Activated CD4-positive, alpha-beta T cell treated with anti-CD3 and anti-CD28 coated beads, Interleukin-2, amount 50 U/mL, for 24 hours (primary cell): ENCODE measurements at places on chromosomes 3 and 15.

DNA sequence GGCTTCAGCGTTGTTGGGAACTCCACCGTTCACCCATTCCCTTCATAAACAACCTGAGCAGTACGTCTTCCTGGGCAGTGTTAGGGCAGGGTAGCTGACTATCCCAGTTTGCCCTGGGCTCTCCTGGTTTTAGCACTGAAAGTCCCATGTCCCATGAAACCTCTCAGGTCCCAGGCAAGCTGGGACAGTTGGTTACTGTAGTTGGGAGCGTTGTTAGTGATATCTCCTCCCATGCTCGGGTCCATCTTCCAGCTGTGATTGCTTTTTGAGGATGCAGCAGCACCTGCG is 60.9 kb upstream of the HERC1 start:
- no peak for DNase-seq

DNA sequence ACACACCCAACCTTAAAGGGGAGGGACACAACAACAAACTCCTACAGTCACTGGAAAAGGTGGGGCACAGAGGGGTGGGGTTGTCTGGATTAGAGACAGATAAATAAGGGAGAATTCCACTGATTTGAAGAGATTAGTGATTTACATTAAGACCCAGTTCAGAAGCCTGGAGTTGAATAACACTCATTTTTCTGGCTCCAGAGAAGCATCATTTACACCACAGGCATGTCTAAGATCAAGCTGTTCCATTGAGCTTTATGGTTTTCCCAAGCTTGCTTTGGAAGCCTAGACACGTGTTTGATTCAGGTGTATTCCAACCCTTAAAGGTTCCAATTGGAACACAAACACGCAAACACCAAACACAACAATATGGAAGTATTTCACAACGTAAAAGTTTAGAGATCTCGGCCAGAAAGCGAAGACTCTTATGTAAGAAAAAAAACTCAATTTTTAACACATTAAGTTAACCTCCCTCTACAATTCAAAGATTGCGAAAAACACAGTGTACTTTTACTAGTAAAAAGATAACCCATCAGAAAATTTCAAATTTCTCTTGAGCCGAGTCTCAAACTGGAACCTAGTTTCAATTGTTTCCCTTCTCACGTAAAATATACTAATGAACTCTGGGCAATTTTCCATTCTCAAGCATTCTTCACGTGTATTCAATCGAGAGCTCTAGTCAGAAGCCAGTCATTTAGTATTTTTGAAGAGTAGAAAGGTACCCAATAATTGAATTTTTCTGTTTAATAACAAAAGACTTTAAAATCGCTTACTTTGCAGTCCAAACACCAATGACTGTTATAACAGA is 2.1 kb downstream of the TRA2B start:
- no peak for DNase-seq

DNA sequence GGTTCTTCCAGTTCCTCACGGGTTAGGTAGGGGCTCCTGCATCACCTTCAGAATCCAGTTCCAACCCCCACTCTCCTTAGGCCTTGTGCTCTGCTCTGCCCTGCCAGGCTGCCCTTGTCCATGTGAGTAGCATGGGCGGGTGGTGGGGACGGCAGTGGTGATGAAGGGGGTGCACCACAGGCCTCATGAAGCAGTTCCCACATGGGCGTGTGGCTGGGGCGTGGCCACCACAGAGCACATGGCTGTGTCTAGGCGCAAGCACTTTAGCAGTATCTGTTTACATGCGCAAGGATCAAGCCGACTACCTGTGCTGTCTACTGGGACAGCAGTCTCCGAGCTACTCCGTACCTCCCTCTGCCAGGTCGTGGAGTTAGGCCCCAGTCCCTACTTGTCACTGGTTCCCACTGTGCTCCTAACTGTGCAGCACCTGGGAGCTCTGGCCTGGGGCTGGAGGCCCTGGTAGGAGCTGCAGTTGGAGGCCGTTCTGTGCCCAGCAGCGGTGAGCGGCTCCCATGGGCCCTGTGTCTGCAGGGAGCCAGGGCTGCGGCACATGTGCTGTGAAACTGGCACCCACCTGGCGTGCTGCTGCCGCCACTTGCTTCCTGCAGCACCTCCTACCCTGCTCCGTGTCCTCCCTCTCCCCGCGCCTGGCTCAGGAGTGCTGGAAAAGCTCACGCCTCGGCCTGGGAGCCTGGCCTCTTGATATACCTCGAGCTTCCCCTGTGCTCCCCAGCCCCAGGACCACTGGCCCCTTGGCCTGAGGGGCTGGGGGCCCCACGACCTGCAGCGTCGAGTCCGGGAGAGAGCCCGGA is 53.5 kb downstream of the PLXNA1 start:
- no peak for DNase-seq

DNA sequence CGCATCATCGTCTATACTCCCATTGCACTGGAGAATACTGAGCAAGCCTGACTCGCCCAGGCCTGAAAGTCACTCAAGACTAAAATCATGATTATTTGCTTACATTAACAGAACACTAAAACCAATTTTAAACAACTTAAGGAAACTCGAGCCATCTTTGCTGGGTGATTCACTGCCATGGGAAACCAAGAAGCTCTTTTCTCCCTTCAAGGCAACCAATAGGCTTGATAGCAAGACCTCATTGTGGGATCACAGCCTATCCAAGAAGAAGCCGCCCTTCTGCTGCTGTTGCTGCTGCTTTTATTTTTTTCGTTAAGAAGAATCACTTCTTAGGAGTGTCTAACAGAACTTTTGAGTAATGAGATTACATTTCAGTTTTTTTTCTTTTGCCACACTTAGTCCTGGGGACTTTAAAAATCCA is 479.4 kb downstream of the FOXP1 start:
- DNase-seq = no peak

DNA sequence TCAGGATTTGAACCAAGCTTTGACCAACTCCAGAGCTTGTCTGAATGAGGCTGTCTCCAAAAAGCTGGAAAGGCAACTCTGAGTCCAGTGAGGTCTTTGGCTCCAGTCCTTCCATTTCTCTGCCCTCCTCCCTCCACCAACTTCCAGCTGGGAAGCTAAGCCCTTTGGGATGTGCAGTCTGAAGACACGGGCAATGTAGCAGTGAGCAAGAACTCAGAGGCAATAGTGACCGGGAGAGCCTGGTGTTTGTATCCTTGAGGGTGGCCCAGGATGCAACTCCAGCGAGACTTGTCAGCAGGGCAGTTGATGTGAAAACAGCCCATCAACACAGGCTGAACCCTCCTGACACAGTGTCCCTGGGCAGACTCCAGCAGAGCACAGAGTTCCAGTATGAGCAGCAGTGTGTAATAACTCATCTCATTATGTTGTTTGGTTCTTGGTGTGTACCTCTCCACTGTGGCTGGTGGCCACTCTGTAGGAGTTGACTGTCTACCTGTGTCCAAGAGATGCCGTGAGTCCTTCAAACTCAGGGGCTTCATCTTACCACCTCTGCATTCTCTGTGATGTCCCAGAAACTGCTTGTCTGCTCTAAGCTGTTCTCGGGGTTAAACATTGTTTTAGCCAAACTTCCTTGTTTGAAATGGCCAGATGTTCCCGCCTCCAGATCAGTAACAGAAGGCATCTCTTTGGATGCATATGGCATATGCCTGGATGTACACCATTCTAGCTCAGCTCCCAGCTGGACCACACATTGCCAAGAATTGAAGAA is 6.6 kb downstream of the CDCP1 start:
- no peak for DNase-seq

GRCh38 chr3:3589715-3590130 is 209.5 kb upstream of the LRRN1 start:
- DNase-seq = no peak

GRCh38 chr3:4841776-4842440 is 137.3 kb upstream of the BHLHE40 start:
- DNase-seq = no peak

DNA sequence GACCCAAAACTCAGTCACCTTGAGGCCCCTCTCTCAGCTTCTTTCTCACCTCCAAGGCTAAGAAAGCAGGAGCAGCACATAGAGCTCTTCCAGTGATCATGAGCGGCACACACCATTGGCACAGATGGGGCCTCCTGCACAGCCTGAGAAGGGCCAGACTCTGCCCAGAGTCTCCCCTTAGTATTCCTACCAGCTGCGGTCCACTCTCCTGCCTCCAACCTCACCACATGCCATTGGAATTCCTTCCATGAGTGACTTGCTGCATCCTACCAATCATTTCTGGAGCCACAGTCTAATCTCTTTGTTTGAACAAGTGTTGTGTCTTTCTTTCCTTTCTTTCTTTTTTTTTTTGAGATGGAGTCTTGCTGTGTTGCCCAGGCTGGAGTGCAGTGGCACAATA is 39.3 kb downstream of the CDCP1 start:
- DNase-seq = no peak

DNA sequence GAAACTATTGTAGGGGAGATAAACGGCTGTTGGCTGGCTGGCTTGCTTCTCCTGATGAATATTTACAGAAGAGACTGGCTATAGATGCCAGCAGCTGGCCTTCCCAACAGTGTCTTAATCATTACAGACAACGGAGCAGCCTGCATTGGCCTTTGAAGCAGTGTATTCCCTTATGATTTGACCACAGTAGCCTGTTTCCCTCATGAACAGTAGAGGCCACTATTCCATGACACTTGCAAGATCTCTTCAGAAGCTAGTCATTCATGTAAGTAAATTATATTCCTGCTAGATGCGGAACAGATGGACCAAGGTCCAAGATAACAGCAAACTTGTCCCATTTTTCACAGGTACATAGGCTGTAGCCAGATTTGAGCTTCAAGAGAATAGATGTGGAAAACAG is 47.3 kb downstream of the TMCO5A start:
- DNase-seq = no peak

- no peak for DNase-seq
Observed at GRCh38 chr3:2211568-2211967, 112.9 kb downstream of the CNTN4 start.

GRCh38 chr15:91559066-91559465 is 294.4 kb upstream of the SLCO3A1 start:
- no peak for DNase-seq

DNA sequence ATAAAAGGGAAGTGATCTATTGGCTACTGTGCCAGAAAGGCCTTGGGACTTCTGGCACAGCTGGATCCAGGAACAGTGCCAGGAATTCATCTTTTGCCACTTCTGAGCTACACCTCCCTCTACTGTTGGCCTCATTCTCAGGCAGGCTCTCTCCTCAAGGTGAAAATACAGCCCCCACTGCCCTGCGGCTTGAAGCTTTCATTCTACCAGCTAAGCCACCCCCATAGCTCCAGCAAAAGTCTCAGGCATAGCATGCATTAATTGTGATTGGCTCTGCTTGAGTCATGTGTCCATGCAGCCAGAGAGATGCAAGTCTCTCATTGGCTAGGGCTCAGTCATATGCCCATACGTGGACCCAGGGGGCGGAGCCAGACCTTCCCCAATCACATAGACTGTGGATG is 142.4 kb downstream of the TPRA1 start:
- no peak for DNase-seq

DNA sequence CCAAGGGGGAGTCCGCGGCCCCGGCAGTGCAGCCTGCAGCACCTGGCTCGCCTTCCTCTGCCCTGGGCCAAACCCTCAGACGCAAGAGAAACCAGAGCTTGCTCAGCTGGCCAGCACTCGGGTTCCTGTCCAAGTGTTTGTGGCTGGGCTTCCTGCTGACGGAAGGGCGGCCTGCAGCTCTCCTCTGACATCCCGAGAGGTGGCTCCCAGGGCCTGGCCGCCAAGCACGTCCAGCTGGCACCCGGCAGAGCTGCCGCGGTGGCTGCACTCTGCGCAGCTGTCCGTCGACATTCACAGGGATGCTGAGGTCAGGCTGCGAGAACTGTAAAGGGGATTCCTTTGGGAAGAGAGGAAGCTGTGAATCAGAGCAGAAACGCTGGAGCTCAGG is 85.6 kb downstream of the CPN2 start:
- DNase-seq = no peak

- no peak for DNase-seq
Observed at GRCh38 chr3:46517016-46517783, 19.4 kb downstream of the RTP3 start.

DNA sequence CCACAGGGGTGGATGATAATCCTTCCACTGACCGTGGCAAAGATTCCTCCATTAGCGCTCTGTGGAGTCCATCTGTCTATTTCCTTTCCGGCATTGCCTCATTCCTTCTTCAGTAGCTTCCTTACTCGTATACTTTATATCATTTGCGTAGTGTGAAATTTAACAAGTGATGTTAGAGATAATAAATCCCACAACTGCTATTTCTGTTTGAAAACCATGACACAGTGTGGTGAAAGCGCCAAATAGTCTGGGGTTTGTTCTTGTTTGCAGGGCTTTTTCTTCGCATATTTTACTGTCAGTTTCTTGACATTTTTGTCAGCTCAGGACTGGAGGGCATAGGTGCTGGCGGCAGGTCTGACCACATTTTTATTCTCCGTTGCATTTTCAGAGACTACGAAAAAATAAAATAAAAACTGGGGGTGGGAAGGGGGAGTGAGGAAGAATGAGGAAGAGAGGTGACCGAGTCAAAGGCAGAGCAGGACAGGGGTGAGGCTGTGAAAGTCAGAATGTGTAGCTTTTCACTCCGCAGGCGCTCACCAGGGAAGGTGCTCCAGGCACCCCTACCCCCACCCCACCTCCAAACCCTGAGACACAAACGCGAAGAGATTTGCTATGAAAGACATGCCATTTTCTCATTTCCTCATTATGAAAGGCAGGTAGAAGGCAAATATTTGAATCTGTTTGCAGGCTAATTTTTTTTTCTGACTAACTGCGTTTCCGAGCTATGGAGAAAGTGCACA is 965.0 kb downstream of the MCTP2 start:
- DNase-seq = no peak

GRCh38 chr3:197348014-197348413 is 49.6 kb upstream of the DLG1 start:
- no peak for DNase-seq

DNA sequence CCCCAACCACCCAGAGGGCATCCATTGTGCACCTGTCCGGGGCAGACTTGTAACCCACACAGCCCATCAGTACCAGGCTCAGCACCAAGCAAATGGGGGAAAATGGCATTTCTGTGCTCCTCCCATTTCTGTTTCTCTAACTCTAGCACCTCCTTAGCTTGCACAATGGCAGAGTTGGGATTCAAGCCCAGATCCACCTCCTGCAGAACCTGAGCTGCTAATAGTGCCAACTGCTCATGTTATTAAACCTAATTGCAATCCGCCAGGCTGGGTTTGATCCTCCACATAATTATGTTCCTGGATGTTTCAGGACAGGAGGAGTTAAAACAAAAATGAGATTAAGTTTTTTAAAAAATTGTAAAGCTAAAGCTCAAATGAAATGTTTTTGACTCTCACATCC is 235.0 kb downstream of the OCA2 start:
- no peak for DNase-seq

GRCh38 chr3:172268868-172269267 is 179.4 kb downstream of the GHSR start:
- no peak for DNase-seq
